Activated CD4-positive, alpha-beta T cell treated with anti-CD3 and anti-CD28 coated beads, Interleukin-2, amount 10 ng/mL, durations not matched to agents 24 days and 14 days (primary cell): ENCODE measurements at places on chromosomes 12 and 14. TPM values are rescaled to one million over a fixed set of nuclear protein-coding genes. Genes with fewer than 3 reads are reported as not detected.
A peak's percentile ranks its signal among the peaks of the same experiment; 100 is the strongest.

DNA sequence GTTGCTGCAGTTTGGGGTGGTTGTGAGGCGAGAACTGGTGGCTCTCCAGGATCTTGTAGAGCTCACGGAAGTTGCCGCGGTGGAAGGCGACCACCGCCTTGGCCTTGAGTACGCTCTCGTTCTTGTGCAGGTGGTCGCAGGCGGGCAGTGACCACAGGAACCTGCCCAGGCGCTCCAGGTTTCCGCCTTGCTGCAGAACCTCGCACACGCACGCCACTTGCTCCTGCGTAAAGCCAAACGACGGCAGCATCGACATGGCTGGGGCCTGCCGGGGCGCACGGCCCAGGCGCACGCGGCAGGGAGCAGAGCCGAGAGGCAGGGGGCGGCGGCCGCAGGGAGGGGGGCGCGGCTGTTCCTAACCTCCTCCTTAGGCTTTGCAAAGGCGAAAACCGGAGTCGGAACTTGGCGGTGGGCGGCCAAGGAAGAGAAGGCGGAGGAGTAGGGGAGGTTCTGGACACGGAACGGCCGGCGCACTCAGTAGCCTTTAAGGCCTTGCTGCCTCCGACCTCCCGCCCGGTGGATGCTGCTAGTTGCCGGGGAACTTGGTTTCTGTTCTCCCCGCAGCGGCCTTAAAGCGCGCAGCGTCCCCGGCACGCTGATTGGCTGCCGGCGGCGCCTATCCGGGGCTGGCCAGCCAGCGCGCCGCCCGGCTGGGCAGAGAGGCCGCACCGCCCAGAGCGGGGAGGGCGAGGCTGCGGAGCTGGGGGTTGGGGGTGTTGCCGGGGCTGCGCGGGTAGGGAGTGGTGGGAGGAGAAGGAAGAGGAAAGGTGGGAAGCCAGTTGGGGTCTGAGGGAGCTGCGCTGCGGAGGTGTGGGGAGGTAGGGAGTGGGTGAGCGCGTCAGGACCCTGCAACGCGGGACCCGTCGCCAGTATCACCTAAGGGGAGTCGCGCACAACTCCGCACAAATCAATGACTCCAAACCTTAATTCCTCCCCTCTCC is at the start of gene SIX1:
Gene SIX1, minus strand, starts transcription at position 544 of the 941 bp plus-strand sequence. Its CDS starts 288 bp downstream, at position 256.
- H3K4me3 ChIP-seq, result peak within 1 kb of the TSS; percentile 76
- peak; percentile 80 for DNase-seq
- peak within 1 kb of the TSS; percentile 74 for H3K27ac ChIP-seq
- H3K27me3 ChIP-seq, result peaks cover 91% of the 10 kb centered on the region
- H3K36me3 ChIP-seq, result peaks cover 5% of the 10 kb centered on the region

GRCh38 chr12:124457287-124458219 is 109.9 kb downstream of the NCOR2 start:
- H3K27ac ChIP-seq, result peak overlapping the region; percentile 77
- peak overlapping the region; percentile 75 for H3K4me3 ChIP-seq
- H3K4me1 ChIP-seq, result peaks cover 41% of the 10 kb centered on the region

Gene FBLN5
- 0.68 and 1.3 TPM in 2 replicates for total RNA-seq

GRCh38 chr12:123805173-123805572 is 43.1 kb downstream of the DNAH10 start:
- no peaks in the 10 kb centered on the region for H3K4me1 ChIP-seq
- no peak for DNase-seq
- H3K27me3 ChIP-seq, result peaks cover 19% of the 10 kb centered on the region
- no peaks in the 10 kb centered on the region for H3K36me3 ChIP-seq
- no peak overlapping the region for H3K4me3 ChIP-seq

Gene TULP3
- total RNA-seq, result 7.6 and 7.8 TPM in 2 replicates
